ENCODE measurements at places on chromosomes 2 and 18.

DNA sequence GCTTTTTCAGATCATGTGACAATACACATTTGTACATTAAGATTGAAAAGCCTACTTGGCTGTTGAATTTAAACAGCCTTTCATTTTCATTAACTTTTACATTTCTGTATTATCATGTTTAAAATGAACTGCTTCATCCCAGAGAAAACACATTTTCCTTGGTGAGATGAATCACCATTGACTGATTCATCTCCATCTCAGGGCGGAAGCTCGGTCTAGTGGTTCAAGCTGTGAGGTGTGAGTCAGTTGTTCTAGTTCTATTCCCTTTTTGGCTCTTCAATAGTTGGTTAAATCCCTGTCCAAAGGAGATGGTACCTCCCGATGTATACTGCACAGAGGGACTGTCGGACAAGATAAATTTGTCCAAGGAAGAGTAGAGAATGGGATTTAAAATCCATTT, 189.7 kb downstream of the ADCYAP1 start:
- DNase-seq, result peak; percentile 45

DNA sequence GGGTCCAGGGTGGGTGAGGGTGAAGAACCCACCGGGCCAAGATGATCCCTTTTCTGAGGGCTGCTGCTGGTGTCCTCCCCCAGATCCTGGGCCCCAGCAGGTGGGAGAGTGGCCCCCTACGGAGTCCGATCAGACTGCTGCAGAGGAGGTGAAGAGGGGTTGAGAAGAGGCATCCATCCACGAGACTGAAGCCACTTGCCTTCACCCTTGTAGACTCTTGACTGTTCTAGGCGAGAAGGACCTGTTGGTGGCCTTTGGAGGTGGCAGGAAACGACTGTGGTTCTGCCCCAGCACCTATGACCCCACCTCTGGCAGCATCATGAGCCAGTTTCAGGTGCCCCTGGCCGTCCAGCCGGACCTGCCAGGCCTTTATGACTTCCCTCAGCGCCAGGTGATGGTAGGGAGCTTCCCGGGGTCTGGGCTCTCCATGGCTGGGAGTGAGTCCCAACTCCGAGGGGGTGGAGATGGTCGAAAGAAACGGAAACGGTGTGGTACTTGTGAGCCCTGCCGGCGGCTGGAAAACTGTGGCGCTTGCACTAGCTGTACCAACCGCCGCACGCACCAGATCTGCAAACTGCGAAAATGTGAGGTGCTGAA, 1.5 kb downstream of the TET3 start:
- no peak for DNase-seq

GRCh38 chr2:228104215-228104614, 77.3 kb downstream of the SPHKAP start:
- no peak for DNase-seq

GRCh38 chr18:44946529-44947113, 265.9 kb downstream of the SETBP1 start:
- no peak for DNase-seq

GRCh38 chr2:238203973-238204683, 633 bp upstream of the ILKAP start:
- DNase-seq, result no peak

- no peak for DNase-seq
Observed at GRCh38 chr2:181953881-181954537, 31.6 kb upstream of the PPP1R1C start.

GRCh38 chr2:128310094-128310716, 8.5 kb downstream of the HS6ST1 start:
- DNase-seq, result no peak

DNA sequence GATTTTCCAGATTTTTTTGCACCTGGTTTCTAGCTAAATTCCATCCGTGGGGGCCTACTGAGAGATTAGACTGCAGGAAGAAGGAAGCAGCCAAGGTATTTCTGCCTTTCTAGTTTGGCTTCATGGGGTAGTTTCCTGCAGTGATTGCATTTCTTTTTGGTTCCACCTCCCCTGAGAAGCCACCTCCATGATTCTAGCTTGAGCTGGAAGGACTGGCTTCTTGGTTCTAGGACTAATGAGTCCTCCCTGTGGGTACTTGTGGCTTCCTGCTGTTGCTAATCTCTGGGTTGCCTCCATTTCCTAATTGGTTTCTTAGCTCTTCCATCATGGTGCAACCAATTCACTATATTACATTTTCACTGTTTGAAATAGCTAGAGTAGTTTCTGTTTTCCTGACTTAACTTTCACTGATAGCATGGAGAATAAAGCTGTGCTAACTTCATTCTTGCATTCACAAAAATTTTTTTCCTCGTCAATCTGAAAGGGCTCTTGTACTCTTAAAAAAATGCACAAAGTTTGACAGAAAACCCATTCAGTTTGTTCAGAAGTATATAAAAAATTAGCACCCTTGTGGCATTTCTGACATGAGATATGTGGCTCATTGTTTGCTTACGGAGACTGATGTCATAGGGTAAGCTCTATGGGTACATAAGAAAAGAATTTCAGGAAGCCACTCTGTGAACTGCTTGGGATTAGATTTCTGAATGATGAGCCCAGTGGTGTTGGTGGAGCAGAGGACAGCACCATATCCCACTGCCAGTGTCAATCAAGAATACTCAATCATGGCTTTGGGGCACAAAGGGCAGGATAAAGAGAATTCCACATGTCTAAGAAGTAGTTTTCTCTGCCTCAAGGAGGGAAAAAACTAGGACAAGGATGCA, 242.8 kb upstream of the RBMS1 start:
- DNase-seq, result peak; percentile 49

- no peak for DNase-seq
Observed at GRCh38 chr2:47259829-47260228, 104.7 kb upstream of the STPG4 start.

DNA sequence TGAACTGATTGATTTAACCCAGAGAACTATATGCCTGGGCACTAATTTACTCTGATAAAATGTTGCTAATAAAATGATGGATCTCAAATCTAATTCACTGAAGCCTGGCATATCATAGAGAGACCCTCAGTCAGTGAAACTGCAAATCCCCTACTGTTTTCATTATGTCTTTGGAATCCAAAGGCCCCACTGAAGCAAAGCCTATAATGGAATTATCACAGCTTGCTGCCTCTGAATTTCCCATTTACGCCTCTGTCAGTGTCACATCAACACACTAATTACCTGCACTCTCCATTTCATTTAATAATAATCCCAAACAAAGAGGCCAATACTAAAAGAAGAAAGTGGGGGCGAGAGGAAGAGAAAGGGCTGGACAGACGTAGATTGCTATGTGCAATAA, 470.9 kb downstream of the MBD2 start:
- no peak for DNase-seq

- DNase-seq, result peak; percentile 47
Observed at GRCh38 chr2:37471994-37472393, 127.6 kb downstream of the QPCT start.

GRCh38 chr2:223464071-223464470, 138.1 kb downstream of the SCG2 start:
- DNase-seq, result no peak

DNA sequence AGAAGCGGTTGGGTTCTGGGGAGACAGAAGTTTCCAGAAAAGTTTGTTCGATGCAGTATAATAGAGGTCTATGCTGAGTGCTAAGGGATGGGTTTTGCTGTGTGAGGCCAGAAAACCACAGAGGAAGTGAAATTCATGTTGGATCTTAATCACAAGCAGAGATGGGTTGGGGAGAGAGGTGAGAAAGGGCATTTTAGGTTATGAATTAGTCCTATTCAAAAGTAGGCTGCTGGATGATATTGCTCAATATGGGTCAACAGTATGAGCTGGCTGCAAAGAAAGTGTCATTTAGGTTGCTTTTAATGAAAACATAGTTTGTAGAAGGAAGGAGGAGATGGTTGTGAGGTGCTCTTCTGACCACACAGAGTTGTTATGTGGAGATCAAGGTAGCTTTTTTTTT, 118.8 kb upstream of the LHCGR start:
- no peak for DNase-seq

- no peak for DNase-seq
Observed at GRCh38 chr2:57407772-57408201, 638.8 kb upstream of the VRK2 start.

- no peak for DNase-seq
Observed at GRCh38 chr18:49865401-49865800, 52.1 kb upstream of the ACAA2 start.

DNA sequence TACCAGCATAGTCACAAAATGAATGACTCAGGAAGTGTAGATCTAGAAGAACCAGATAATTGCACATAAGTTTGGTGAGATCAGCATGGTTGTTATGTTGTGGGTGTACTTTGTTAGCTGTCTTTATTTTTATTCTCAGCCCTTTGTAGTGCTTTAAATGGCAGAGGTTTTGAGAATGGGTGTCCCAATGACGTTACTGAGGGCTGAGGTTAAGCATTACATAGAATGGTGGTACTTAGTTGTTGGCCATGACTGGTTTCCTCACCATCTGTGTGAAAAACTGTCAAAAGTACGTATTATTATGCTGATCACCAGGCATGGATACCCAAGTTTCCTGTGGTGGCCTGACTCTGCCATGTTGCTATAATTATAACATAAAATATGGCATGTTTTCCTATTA, 165.8 kb downstream of the UBE2E3 start:
- DNase-seq, result no peak

- DNase-seq, result no peak
Observed at GRCh38 chr2:37091873-37092272, 7.6 kb downstream of the GPATCH11 start.

GRCh38 chr2:46481198-46482193, 2.1 kb downstream of the TMEM247 start:
- DNase-seq, result peak; percentile 53

DNA sequence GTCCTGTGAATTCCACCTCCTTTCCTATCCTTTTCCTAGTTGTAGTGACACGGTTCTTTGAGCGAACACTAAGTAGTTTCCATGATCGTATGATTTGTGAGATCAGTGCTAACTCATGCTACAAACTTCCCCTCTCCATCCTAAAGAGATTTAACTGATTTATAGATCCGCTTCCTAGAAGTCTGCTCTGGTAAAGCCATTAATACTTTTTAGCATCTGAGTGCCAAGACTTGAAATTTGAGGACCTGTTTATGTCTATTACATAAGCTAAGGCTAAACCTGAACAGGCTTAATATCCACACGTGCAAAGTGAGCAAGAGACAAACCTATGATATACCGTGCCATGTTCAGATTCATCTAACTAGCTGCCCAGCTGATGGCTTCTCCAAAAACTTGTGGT, 14.9 kb downstream of the PROKR1 start:
- DNase-seq, result no peak

DNA sequence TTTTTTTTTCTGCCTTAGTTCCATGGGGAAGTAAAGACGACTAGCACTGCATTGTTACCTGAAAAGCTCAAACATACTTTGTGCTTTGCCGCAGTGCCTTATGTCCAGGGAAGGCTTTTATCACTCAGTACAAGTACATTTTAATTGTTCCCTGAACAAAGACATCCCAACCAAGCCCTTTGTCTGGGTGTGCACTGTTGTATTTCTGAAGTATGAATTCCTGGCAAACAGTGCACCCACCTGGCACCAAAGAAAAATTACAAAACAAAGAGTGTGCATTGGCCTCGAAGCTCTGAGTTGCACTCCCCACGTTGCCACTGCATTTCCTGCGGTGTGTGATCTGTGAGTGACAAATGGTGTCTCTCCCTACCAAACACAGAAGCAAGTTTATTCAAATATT, 858.5 kb upstream of the PIK3C3 start:
- no peak for DNase-seq

DNA sequence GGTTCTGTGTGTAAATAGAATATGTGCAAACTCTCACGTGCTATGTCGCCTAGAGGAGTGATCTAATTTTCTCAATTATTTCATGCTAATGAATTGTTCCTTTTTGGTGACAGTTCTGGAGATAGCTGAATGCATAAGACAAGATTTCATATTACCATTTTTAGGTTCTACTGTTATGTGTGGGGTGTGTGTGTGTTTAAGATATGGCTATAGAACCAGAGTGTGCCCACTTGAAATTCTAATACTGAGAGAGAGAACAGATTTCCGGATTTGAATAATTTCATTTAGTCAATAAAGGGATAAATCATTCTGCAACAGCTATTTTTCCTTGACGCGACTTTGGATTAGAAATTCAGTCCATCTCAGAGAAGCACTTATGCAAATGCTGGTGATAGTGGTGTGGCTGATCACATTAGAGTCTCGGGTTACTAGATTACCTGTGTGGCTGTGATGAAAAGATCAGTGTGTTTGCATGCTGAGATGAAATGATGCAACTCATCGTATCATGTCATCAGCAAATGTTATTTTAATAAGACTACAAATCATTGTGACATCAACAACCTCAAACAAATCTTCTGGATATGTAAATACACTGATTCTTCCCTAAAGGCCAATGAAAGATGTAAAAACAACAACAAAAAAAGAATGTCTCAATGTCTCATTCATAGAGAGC, 415.9 kb downstream of the EPHA4 start:
- DNase-seq, result no peak

- DNase-seq, result no peak
Observed at GRCh38 chr18:9135912-9136314, 668 bp upstream of the ANKRD12 start.

- no peak for DNase-seq
Observed at GRCh38 chr2:218719457-218719856, 8.8 kb downstream of the TTLL4 start.

DNA sequence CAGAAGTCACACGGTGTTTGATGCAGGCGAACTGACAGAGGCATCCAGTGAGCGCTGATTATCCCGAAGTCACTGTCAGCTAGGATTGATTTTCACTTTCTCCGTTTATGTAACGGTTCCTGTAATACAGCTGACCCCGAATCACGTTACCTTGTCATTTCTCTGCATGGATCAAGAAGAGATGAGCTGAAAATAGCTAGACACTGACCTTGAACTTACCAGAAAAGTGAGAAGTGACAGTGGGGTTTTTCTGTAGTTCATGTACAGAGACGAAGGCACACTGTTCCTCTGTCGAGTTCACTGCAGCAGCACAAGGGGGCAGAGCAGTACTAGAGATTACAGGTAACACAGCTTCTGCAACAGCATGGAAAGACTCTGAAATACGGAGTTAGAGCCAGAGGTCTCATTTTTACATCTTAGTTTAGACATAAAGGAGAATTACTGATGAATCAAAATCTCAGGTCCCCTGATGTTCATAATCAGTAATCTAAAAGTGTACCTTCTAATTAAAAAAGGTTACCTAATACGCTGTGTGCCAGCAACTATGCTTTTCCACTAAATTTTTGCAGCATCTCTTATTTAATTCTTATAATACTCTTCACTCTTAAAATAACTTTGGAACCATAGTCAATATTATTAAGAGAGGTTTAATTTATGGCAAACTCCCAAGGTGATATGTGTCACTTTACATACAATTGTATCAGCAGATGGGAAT, 33.1 kb downstream of the ARHGAP15 start:
- peak; percentile 27 for DNase-seq

DNA sequence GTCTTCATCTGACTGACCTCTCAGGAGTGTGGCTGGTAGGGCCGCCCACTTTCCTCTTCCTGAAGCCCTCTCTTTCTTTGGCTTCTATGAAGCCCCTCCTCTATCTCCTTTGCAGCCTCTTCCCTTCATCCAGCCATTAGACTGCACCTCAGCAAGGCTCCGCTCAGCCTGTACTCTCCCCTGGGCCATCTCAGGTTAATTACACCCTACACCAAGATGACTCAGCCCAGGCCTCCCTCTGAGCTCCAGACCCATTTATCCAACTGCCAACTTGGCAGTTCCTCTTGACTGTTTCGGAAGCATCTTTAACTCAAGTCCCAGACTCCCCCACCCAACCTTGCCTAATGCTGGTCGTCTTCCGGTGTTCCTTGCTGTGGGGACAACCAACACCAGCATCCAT, 5.8 kb upstream of the WNT6 start:
- no peak for DNase-seq

Data from non-pigmented ciliary epithelial cell (primary cell).